Mesendoderm (in vitro differentiated cells): ENCODE measurements at places on chromosomes 5 and 9.
A peak's percentile ranks its signal among the peaks of the same experiment; 100 is the strongest.

DNA sequence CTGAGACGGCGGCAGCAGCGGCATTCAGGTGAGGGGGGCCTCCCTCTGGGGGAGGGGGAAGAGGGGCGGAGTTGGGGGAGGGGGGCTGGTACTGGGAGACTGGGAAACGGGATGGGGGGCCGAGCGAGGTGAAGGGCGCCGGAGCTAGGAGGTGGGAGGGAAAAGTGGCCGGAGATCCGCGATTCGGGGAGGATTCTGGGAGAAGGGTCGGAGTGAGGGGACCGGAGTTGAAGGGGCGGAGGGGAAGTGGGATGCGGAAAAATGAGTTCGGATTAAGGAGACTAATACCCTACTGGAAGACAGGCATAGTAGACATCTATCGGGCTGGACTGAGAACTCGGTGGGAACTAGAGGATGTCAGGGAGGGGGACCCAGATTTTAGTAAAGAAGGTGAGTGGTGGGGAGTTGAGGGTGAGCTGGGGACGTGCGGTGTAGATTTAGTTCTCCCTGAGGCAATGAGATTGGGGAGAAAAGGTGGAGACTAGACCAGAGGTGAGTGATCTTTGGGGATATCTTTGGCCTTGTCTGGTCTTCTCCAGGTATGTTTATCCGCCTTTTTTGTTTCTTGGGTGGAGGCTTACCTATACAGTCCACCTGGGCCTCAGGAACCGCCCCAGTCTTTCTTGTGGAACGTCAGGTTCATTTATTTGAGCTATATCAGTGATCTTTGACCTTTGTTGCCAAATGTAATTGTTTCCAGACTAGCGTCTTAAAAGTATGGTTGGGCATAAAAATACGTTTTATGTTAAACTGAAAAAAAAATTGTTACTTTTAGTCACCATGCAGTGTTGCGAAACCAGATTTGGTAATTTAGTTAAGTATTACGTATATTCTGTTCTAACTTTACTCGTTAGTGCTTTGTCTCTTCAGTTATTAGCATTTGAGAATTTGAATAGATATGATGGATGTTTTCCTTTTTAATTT, 632 bp downstream of the UBAP1 start:
- DNase-seq: peak; percentile 91

DNA sequence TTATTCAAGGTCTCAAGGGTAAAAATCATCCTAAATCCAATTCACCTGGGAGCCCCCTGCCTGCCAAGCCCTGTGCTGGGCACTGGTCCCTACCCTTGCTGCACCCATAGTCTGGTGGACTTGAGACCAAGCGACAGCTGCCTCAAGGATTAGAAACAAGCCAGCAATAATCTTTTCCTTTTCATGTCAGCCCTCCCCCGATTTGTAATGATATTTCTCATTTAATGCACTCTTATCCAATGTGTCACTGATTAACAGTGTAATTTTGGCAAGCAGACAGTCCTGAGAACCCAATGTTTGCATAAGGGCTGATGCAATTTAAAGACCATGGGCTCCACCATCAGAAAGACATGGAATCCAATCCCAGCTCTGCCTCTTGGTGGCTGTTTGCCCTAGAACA, 108.9 kb downstream of the ACTL7B start:
- no peak for DNase-seq

- no peak for DNase-seq
Observed at GRCh38 chr9:74245866-74246497, 251.2 kb upstream of the RORB start.

GRCh38 chr9:125376261-125377226, 114.9 kb downstream of the GAPVD1 start:
- DNase-seq: no peak

GRCh38 chr5:137718611-137719010, 17.3 kb downstream of the KLHL3 start:
- no peak for DNase-seq

DNA sequence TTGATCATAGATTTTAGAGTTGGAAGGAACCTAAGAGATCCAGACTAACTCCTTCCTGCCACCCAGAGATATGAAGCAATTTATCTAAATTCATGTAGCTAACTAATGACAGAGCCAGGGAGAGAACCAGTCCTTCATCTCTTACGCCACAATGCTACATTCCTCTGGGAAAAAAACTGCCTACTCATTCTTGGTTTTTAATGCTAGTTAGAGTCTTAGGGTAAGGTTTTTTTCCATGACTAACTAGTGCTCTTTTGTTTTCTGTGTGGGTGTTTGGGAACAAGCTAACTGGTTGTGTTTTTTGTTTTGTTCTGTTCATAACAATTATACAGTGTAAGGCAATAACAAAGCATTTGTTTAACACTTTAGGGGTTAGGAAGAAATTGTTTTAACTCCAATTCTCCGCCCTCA, 52.4 kb downstream of the SLC44A1 start:
- DNase-seq: peak; percentile 95

- no peak for DNase-seq
Observed at GRCh38 chr9:121411993-121412392, 41.9 kb upstream of the STOM start.

GRCh38 chr9:136143215-136144001, 24.7 kb upstream of the TMEM250 start:
- DNase-seq: peak; percentile 78

DNA sequence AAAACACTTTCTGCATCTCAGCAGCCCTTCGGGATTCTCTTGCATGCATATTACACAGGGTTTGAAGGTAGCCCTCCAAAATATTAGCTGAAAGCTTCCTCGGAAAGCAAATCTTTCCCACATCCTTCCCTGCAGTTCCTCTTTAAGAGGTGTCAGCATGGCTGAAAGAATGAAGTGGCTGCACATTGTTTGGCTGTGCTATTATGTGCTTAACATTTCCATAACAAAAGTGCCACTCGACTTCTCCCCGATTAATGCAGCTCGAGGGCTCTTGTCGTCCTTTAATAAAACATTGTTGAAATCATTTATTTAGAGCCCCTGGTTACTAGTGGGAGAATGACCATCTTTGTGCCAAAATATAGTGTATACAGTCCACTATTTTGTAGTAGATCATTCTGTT, 6.5 kb downstream of the GAS1 start:
- no peak for DNase-seq
